ENCODE measurements at places on chromosomes 6 and 20.

DNA sequence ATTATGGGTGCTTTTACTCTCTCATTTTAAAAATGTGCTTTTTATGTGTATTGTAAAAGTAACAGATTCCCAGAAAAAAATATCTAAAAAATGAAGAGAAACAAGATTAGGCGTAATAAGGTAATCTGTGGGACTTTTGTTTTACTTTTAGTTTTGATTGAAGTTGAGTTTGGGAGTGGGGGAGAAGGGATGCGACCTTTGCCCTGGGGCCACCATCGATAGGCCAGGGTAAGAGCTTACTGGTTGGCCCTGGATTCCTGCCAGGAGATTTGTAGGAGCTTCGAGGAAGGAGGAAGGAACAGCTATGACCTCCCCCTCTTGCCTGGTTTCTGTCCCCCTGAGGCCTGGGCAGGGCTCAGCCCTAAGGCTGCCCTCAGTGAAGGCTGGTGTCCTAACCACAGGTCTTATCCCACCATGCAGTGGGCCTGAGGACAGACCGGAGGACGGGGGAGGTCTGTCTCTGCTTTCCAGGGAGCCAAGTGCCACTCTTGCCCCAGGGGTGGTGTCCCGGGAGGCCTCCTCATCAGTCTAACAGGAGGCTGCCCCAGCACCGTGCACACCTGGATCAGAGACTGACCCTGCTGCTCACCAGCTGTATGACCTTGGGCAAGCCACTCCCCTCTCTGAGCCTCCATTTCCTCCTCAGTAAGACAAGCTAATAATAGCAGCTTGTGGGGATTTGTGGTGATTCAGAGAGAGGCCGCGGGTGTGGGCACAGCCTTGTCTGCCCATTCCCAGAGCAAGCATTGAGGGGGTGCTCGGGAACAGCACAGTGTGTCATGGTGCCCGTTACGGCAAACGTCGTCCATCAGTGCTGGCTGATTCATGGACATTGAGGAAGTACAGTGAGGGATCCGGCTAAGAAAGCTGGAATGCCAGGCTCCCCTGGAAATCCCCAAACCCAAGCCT, 21.2 kb downstream of the TGM2 start:
- DNase-seq, result no peak

- no peak for DNase-seq
Measured at GRCh38 chr20:57794600-57795341, 85.0 kb upstream of the PMEPA1 start.

- DNase-seq, result no peak
Measured at GRCh38 chr6:116373300-116373699, 2.6 kb downstream of the DSE start.

GRCh38 chr6:109527989-109528388, 45.0 kb upstream of the ZBTB24 start:
- DNase-seq, result no peak

DNA sequence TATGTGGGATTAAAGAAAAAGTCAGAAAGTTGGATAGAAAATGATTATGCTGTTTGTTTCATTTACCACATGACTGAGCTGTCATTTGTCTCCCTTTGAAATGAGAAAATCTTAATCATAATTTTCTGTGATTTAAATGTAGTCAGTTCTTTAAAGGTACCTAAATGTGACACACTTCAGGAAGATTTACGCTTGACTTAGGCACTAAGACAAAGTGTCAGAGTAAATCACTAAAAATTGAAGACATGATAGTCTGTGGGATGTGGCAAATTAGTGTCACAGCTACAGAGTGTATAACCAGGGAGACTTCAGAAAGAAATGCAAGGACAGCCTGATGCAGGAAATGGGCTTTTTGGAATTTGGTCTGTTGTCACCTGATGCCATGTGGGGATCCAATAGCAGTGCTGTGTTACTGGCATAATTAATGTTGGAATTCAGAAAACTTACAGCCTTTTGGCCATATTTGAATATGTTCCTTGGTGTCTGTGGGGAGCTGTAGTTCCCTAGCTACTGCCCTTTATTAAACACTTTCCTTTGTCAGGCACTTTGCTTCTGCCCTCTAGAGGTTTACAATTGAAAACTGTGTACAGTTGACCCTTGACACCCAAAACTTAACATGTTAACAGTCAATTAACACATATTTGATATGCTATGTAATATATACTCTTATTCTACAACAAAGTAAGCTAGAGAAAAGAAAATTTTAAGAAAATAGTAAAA, 493.8 kb downstream of the UTRN start:
- DNase-seq, result no peak

GRCh38 chr6:18397701-18398100, 10.6 kb downstream of the RNF144B start:
- DNase-seq, result no peak

- no peak for DNase-seq
Measured at GRCh38 chr6:36673882-36674281, 4.6 kb upstream of the CDKN1A start.

- DNase-seq, result no peak
Measured at GRCh38 chr6:147001621-147002020, 202.6 kb upstream of the STXBP5 start.

- DNase-seq, result no peak
Measured at GRCh38 chr6:12013307-12013719, 1.2 kb downstream of the HIVEP1 start.

- no peak for DNase-seq
Measured at GRCh38 chr6:10951675-10952282, 64.9 kb downstream of the SYCP2L start.

- DNase-seq, result no peak
Measured at GRCh38 chr20:62368976-62369814, 2.1 kb upstream of the LAMA5 start.

DNA sequence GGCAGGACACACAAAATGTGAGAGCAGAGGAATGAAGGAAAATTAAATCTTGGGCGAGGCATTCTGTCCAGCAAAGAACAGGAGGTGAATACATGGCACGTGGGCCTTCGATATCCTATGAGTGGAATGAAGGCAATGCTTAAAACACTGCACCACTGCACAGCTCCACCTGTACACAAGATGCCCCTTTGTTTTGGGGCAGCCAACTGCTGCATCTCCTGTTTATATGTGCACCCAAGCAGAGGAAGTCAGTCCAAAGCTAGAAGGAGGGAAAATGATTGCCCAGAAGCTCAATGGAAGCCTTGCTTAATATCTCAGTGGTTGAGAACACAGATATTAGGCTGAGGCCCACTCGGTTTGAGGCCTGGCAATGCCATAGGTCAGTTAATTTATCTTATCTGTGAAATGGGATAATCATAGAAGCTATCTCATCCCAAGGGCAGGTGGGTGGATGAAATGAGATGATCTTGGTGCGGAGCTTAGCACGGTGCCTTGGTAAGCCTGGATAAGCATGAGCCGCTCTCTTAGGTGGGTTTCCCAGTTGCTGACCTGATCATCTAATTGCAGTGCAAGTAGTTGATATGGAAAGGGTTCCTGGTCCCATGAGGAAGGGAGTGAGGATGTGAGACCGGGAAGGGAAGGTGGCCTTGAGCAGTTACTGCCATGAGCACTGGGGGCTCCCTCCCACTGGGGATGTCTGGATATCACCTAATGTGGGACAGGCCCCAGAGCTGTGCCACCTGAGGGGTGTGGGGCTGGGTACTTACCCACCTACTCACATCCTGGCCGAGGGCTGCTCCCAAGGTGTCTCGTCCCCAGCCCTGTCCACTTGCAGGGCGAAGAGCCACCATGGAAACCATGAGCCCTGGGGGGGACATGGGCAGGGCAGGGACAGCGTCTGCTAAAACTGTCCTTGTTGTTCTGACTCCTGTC, 9.9 kb downstream of the BANF2 start:
- no peak for DNase-seq

DNA sequence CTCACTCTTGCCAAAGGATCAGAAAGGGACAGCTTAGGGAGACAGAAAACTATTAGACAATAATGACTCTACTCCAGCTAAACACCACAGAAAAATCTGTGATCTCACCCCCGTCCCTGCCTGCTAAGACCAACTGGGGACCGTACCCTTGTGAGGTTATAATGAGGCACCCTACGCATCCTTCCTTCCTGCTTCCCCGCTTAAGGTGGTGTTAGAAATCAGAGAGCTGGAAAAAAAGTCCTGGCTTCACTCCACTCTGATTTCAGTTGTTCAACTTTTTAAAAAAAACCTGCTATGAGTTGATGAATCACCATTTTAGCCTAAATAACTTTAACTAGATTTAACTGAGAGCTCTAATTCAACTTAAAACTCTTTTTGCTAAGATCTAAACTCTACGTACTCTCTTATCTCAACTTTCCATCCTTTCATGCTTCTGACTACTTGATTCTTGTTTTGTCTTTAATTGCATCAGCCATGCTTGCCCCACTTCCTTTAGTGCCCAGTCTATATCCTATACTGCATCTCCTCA, 35.8 kb upstream of the TMEM14A start:
- no peak for DNase-seq

DNA sequence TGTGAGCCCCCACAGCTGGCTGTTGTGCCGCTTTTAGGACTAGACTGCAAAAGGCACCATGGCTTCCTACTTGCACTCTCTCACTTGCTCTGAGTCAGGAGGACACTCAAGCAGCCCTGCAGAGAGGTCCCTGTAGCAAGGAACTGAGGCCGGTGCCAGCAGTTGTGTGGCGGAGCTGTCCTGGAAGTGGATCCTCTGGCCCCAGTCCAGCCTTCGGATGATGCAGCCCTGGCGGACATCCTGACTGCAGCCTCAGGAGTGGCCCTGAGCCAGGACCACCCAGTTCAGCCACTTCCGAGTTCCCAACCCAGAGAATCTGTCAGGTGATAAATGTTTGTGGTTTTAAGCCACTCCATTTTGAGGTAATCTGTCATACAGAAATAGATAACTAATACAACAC, 17.5 kb downstream of the CTCFL start:
- DNase-seq, result peak; percentile 8

DNA sequence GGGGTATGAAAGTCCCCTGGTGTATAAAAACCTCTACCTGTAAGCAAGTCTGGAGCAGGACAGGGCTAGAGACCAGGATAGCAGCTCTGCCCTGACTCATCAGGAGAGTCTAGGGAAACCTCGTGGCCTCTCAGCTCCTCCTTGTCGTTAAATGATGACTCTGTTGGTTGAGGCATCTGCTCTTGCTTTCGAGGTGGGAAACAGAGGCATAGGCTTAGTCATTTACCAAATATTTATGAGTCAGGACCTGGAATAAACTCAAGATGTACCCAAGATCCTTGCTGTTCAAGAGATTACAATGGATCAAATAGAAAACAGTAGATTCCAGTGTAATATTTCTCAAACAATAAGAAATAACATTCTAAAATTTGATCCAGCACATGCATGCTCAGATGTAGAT, 5.5 kb downstream of the MANBAL start:
- DNase-seq, result no peak

- DNase-seq, result no peak
Measured at GRCh38 chr6:77834591-77834996, 181.8 kb downstream of the MEI4 start.

GRCh38 chr20:64212755-64213154, 42.8 kb upstream of the PCMTD2 start:
- no peak for DNase-seq

- no peak for DNase-seq
Measured at GRCh38 chr6:27247133-27247836, at the start of gene PRSS16. Gene PRSS16 (plus strand): TSS chr6:27247701. CDS start chr6:27247738, 37 bp downstream.

- no peak for DNase-seq
Measured at GRCh38 chr6:148497717-148498116, 155.1 kb downstream of the SASH1 start.

DNA sequence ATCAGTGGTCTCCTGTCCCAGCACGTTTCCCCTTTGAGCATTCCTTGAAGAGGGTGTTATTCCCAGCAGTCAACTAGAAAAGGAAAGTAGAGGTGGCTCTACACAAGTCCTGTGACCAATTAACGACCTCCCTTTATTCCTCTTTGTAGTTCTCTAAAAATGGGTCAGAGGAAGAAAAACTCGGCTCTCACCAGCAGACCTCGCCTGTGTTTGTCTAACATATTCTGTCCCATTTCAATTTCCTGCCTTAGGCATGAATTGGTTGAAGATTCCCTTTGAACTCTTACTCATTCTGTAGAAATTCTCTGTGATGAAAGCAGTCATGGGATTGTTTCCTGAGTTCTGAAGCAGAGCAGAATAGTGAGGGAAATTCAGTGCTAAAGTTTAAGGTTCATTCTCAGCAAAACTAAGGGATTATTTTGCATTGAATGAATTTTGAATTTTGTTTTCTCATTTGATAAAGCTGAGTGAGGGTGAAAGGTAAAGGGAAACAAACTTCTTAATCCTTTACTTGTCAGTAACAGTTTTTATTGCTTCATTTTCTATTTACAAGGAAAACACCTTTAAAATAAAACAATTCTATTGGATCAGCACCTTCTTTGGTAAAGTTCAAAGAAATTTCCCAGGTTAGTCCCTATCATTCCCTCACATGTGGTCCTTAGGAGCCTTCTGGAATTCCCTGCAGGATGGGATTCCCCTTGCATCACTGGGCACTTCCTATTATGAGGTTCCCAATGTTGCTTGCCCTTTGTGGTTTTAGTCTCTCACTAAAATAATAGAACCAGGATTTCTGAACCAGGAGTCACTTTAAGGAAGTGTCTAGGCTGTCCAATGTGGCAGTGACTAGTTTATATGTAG, 105.8 kb downstream of the SLX4IP start:
- no peak for DNase-seq

GRCh38 chr6:144319211-144319610, 34.1 kb downstream of the UTRN start:
- no peak for DNase-seq

DNA sequence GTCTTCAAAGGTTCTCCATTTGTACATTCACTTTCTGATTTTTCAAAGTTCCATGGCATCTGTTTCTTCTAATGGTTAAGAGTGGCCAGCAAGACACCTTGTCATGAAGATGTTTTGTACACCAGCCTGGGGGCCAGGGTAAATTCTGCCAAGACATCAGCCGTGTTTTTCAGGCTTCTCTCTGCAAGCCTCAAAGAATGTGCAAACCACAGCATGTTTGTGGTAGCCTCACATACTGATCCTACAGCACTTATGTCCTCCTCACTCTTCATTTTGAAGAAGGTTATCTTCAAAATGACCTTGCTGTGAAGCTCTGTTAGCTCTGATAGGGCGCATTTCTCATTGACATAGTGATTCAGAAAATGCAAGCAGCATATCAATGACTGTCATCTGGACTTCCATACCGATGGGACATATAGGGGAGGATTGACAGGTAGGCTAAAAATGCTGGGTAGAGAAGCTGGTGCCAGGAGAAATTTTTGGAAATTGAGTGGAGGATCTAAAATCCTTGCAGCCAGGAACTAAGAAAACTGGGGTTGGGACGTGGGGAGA, 59.3 kb upstream of the SPTLC3 start:
- no peak for DNase-seq

- no peak for DNase-seq
Measured at GRCh38 chr6:156391061-156391672, 386.0 kb upstream of the ARID1B start.

- no peak for DNase-seq
Measured at GRCh38 chr6:133092771-133093170, 148.4 kb upstream of the EYA4 start.

GRCh38 chr6:158772851-158773371, 46.3 kb downstream of the EZR start:
- DNase-seq, result no peak

All from NCI-H446 treated with DMSO at 0.1 percent for 48 hours (cell line).